Kidney (tissue), 22 donors: ENCODE measurements at places on chromosomes 1 and 21.

GRCh38 chr1:12258272-12258671 lies 28.4 kb downstream of the VPS13D start:
- DNase-seq: no peak

DNA sequence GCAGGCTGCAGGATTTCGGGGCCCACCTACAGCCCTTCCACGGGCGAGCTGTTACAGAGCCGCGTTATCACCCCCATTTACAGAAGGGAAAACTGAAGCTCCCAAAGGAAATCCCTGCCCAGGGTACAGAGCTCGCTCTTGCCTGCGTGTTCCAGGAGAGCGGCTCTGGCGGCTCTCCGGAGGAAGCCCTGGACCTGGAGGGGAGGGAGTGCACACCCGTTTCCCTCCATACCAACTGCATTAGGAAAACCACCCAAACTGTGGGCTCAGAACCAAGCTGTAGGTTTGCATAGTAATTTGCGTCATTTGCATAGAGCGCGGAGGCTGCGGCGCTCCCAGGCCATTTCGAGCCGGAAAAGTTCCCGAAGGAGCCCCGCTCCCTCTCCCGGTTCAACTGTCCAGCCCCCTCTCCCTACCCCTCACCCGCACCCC lies 24.7 kb upstream of the ADGRB2 start:
- DNase-seq: peak; percentile 77

DNA sequence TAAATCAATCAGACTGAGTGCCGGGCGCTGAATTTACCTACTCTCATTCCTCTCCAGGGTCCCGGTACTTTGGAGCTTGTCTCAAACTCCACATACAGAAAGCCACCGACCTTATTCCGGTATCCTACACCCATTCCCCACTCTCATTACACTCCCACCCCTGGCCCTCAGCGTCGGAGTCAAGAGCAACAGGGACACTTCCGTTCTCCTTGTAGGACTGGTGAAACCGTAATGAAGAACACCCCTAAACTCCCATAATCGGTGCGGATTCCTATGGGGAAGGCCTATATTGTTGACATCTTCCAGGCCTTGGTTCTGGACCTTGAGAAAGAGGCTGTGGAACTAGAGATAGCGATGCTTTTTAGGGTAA lies 798 bp downstream of the ZBED6 start:
- peak; percentile 53 for DNase-seq

GRCh38 chr1:211259638-211260126 lies 516 bp downstream of the RCOR3 start:
- DNase-seq: no peak

DNA sequence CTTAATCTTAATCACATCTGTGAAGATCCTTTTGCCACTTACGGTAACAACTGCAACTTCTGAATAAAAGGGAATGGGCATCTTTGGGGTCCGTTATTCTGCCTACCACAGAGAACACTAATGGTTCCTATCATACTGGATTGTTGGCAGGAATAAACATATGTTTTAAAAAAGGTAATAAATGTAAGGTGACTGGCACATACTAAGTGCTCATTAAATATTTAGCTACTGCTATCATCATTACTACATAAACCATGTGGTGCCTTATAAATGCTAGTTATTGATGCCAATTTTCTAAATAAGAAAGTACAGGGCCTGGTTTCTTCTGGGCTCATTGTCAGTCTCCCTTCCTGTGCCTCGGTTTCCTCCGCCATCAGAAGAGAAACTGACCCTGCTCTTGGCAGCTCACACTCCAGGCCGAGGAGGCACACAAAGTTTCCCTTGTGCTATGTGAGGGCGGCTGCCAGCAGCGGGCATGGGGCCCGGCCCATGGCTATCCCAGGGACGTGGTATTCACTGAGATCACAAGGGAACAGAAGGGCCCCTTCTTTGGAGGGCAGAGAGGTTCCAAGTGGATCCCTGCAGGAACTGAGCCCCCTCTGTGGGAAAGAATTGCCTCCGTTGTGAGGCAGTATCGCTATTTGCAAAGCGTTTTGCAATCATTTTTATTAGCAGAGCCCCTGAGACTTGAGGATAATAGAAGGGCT lies 26.2 kb downstream of the NAV1 start:
- DNase-seq: no peak
